ENCODE measurements at places on chromosomes 7 and 10. TPM values are rescaled to one million over a fixed set of nuclear protein-coding genes. Genes with fewer than 3 reads are reported as not detected.

The PAX4 gene
- total RNA-seq, result not detected

The STAG3 gene
- total RNA-seq, result 1.3 TPM

The CACNB2 gene
- total RNA-seq, result 3.8 TPM

The LHFPL3 gene
- not detected for total RNA-seq

The CRTAC1 gene
- total RNA-seq, result 14.3 TPM

The EPHB6 gene
- total RNA-seq, result 17.6 TPM

The CDNF gene
- 3.1 TPM for total RNA-seq

The FAM25G gene
- not detected for total RNA-seq

The WDR86 gene
- total RNA-seq, result 93.8 TPM

The WNT2 gene
- 0.47 TPM for total RNA-seq

The DNA2 gene
- total RNA-seq, result 7.8 TPM

The NME8 gene
- 1.2 TPM for total RNA-seq

The UCMA gene
- total RNA-seq, result not detected

The ERV3-1 gene
- total RNA-seq, result 36.7 TPM

The KCNMA1 gene
- total RNA-seq, result 8.3 TPM

The UNCX gene
- 7.5 TPM for total RNA-seq

The SYT15 gene
- 2.7 TPM for total RNA-seq

The PGAM2 gene
- 102 TPM for total RNA-seq
